NCI-H2081 (cell line): ENCODE measurements at places on chromosomes 1 and 21.

GRCh38 chr1:209549443-209550205 lies 33.9 kb upstream of the CAMK1G start:
- DNase-seq, result no peak

GRCh38 chr1:94562519-94563260 lies 21.1 kb upstream of the F3 start:
- DNase-seq, result no peak

DNA sequence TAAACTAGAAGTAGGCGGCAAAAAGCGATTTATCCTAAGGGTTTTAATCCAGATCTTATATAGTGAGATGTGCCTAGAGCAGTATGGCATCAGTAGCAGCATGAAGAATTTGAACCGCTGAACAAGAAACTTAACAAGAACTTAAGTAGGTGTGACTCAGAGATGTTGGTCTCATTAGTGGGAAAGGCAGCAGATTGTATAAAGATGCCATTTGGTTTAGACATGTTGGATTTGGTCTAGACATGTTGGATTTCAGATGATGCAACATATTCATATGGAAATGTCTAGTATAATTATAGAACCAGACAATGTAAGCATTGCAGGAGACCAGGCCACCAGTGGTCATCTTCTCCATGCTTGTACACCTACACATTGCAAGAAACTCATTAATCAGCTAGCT lies 42.1 kb upstream of the ZP4 start:
- DNase-seq, result no peak

- DNase-seq, result no peak
Measured at GRCh38 chr1:8024329-8024728, 1.8 kb downstream of the ERRFI1 start.

- DNase-seq, result no peak
Measured at GRCh38 chr1:40247655-40248054, at the start of gene TMCO2. Gene TMCO2 (plus strand): TSS chr1:40247937. CDS start chr1:40247994, 57 bp downstream.

- no peak for DNase-seq
Measured at GRCh38 chr1:38207906-38208305, 161.3 kb upstream of the POU3F1 start.

DNA sequence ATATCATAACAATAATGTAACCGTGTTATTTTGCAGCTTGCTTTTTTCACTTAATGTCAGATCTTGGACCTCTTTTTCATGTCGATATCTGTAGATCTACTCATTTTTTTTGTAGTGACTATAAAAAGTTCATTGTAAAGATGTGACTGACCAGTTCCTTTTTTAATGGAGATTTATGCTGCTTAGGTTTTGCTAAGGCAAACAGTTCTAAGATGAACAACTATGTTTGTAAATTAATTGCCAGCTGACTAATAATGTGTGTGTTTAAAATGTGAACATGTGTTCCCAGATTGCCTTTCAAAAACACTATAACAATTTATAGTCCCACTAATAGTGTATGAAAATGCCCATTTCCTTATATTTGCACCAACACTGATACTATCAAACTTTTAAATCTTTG lies 18.1 kb upstream of the EPS8L3 start:
- DNase-seq, result no peak

DNA sequence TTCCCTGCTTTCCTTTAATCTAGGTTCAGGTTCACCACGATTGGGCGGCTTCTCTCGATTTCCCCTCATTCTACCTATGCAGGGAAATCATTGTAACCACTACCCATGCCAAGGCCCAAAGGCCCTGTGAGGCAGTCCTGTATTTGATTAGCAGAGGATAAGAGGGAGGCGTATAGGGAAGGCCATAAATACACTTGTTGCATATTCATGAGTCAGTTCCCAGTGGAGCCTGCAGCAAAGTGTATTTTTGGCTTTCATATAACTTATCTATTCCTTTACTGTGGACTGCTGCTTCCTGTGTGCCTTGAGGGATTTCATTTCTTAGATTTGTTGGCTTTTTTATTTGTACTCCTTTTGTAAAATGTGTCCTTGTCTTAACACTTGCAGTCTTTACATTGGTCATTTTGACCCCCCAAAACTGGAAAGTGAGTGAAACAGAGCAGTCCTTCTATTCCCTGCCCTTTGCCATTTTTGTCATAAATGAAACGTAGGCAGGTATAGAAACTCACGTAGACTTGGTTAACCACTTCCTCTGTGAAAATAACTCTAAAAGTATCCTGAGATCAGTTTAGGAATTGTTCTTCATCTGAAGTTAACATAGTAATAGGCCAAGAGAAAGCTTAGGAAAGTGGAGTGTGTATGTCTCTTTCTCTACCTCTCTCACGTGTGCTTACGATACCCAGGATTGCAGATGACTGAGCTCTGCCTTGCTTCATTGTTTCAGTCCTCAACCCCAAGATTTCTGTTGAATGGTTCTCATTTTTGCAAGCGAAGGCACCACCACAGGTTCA lies 19.6 kb upstream of the KCNQ4 start:
- no peak for DNase-seq

GRCh38 chr1:43321331-43321891 lies 16.2 kb upstream of the MPL start:
- no peak for DNase-seq

DNA sequence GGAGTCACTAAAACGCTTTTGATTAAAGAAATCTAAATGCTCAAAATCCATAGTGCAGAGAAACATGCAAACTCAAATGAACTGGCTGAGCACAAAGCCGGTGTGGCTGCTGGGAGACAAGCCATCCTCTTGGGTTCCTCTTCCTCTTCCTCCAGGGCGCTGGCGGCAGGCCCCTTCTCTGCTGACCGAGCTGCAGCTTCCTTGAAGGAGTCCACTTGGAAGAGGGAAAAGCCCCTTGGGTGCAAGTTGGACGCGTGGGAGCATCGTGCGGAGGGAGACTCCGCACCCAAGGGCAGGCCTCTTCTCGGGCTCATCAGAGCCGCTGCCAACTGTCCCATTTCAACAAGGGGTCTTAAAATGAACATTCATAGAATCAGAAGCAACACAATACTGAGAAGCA lies 7.9 kb downstream of the CCNL2 start:
- no peak for DNase-seq

DNA sequence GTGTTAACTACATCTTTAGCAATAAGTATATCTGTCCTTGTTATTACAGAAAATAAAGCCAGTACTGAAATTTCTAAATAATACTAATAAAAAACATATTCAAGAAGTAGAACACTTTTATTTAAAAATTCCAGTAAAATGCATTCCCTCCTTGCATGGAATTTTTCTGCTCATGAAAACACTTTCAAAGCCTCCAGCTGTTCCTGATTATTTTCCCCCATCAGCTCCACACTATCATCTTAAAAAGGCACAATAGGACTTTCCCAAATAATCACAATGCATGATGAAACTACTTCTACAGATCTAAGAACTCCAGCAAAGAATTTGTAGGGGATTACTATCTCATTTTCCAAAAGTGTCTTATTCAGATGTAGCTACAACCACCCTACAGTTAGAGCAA lies 162.6 kb upstream of the USP25 start:
- no peak for DNase-seq
